MCF 10A (cell line): ENCODE measurements at places on chromosomes 5 and 9.

- H3K4me1 ChIP-seq: no peaks in the 10 kb centered on the region
- no peak overlapping the region for H3K27ac ChIP-seq
Observed at GRCh38 chr5:135623186-135623715, 44.5 kb upstream of the CXCL14 start.

DNA sequence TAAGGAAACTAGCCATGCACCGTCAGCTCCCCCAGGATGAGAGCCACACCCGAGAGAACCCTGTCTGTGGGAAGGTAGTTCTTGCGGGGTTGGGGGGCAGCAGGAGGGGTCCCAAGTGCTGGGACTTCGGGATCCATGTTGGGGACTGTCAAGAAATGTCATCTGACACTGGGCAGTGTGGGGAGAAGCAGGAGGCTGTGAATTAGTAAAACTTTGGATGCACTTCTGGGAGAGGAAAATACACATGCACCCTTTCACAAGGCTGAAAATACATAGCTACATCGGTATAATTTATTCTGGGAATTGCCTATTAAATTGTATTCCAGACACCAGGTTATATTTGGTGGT lies 109.6 kb upstream of the RPS23 start:
- DNase-seq: no peak
- peak overlapping the region; percentile 17 for H3K27ac ChIP-seq
- no peaks in the 10 kb centered on the region for H3K36me3 ChIP-seq

DNA sequence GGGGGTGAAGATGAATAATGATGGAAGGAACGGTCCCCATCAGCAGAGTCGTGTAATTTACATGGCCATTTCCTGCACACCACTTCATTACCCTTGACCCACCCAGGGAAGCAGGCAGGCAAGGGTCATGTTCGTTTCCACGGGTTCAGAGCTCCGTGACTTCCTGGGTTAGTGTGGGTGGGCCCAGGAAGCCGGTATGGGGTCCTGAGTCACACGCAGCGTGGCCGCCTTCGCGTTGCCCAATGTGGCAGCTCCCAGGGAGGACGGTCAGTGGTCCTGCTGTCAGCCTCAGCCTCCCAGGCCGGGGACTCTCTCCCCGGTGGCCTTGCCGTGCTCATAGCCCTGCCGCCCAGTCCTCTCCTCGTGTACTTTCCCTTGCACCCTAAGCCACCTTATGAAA lies 5.1 kb upstream of the TERT start:
- no peak overlapping the region for H3K27ac ChIP-seq
- no peak overlapping the region for H3K4me3 ChIP-seq
- no peak for DNase-seq
- peaks cover 27% of the 10 kb centered on the region for H3K27me3 ChIP-seq
- H3K4me1 ChIP-seq: no peaks in the 10 kb centered on the region

GRCh38 chr5:38968665-38969064 lies 105.5 kb downstream of the RICTOR start:
- H3K4me1 ChIP-seq: no peaks in the 10 kb centered on the region
- H3K27ac ChIP-seq: no peak overlapping the region
- DNase-seq: no peak
- no peak overlapping the region for H3K4me3 ChIP-seq

DNA sequence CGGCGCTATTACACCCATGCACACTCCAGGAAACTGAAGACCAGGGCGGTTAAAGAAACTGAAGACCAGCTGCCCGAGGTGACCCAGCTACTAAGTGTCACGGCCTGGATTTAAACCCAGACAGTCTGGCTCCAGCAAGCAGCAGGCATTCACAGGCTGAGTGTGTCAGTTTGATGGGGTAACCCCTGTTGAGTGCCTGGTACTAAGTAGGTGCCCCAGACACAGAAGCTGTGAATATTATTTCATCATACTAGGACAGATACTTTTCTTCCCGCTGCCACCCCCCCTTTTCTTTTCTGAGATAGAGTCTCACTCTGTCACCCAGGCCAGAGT lies 7.3 kb downstream of the ENG start:
- no peaks in the 10 kb centered on the region for H3K4me1 ChIP-seq
- DNase-seq: no peak
- no peaks in the 10 kb centered on the region for H3K27me3 ChIP-seq
- peaks cover 4% of the 10 kb centered on the region for H3K36me3 ChIP-seq
- no peak overlapping the region for H3K4me3 ChIP-seq

GRCh38 chr9:107210775-107211174 lies 72.3 kb upstream of the RAD23B start:
- H3K27me3 ChIP-seq: no peaks in the 10 kb centered on the region
- peaks cover 19% of the 10 kb centered on the region for H3K4me1 ChIP-seq
- H3K27ac ChIP-seq: no peak overlapping the region
- DNase-seq: peak; percentile 42

GRCh38 chr5:141084487-141084989 lies 9.9 kb upstream of the PCDHB2 start:
- peak; percentile 49 for DNase-seq
- peak overlapping the region; percentile 84 for H3K27ac ChIP-seq
- peaks cover 7% of the 10 kb centered on the region for H3K4me1 ChIP-seq
- no peaks in the 10 kb centered on the region for H3K27me3 ChIP-seq

DNA sequence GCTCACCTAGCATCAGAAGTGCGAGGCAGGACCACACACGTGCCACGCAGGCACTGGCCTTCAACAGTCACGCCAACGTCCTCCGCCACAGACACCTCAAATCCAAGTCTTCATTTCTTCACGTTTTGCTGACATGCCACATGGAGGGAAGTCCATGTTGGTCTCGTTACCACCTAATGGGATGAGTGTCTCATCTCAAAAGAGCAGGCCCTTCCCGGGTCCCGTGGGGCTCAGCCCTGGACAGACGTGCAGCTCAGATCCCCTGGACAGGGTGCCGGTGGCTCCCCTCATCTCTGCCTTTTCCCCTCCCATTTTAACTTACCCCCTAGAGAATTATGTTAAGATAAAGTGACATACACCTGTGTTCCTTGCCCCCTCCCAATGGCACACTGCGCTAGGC lies 76.8 kb downstream of the MRPL36 start:
- DNase-seq: no peak
- no peak overlapping the region for H3K4me3 ChIP-seq
- no peaks in the 10 kb centered on the region for H3K36me3 ChIP-seq
- no peak overlapping the region for H3K27ac ChIP-seq
- H3K27me3 ChIP-seq: peaks cover 27% of the 10 kb centered on the region
- no peaks in the 10 kb centered on the region for H3K4me1 ChIP-seq

- no peaks in the 10 kb centered on the region for H3K27me3 ChIP-seq
- no peak overlapping the region for H3K4me3 ChIP-seq
- H3K4me1 ChIP-seq: peaks cover 7% of the 10 kb centered on the region
Observed at GRCh38 chr9:97617939-97618416, 15.2 kb downstream of the TSTD2 start.

DNA sequence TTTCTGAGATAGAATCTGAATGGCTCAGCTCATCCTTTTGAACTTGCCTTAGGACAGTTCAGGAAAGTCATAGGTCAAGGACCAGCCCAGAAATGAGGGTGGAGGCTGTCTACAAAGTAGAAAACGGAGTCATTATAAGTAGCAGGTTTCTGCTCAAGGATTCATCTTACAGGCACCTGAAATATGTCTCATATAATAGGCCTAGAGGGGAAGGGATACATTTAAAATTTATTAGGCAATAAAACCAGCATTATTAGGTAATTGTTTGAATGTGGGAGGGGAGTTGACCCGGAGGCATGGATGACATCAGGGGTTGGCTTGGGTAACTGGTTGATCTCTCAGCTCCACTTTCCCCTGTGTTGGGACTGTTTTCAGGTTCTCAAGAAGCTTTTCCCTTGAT lies 11.9 kb upstream of the GALNT10 start:
- DNase-seq: peak; percentile 40
- no peaks in the 10 kb centered on the region for H3K36me3 ChIP-seq
- H3K4me3 ChIP-seq: no peak overlapping the region
- peaks cover 10% of the 10 kb centered on the region for H3K4me1 ChIP-seq
- H3K27me3 ChIP-seq: peaks cover 41% of the 10 kb centered on the region
- H3K27ac ChIP-seq: no peak overlapping the region

GRCh38 chr5:59275510-59276324 lies 617.8 kb downstream of the PDE4D start:
- peak overlapping the region; percentile 97 for H3K27ac ChIP-seq
- peak; percentile 61 for DNase-seq
- peaks cover 18% of the 10 kb centered on the region for H3K4me1 ChIP-seq
- H3K27me3 ChIP-seq: no peaks in the 10 kb centered on the region

GRCh38 chr5:58077966-58078365 lies 381.9 kb downstream of the PLK2 start:
- H3K36me3 ChIP-seq: no peaks in the 10 kb centered on the region
- no peaks in the 10 kb centered on the region for H3K27me3 ChIP-seq
- no peak overlapping the region for H3K27ac ChIP-seq
- H3K4me1 ChIP-seq: peaks cover 4% of the 10 kb centered on the region
- DNase-seq: no peak
- H3K4me3 ChIP-seq: no peak overlapping the region

- H3K4me1 ChIP-seq: peaks cover 6% of the 10 kb centered on the region
- peak; percentile 52 for DNase-seq
- no peak overlapping the region for H3K27ac ChIP-seq
- H3K36me3 ChIP-seq: no peaks in the 10 kb centered on the region
Observed at GRCh38 chr5:5497152-5497788, 74.8 kb downstream of the ICE1 start.

DNA sequence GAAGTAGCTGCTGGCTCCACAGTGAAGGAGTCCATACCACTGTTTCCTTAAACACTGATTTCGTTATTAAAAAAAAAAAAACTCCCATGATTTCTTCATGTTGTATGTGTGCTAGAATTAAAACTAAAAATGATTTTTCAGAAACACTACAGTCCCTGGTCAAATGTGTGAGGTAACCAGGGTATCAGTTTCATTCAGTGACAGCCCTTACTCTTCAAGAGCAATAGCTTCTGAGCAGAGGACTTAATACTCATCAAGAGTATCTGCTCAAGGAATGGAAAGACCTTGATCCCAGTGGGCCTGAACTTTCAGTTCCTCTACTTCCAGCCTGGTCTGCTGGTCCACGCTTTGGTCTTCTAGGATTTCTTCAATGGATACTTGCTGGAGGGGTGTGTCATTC lies 95.1 kb downstream of the BNC2 start:
- H3K4me3 ChIP-seq: no peak overlapping the region
- no peaks in the 10 kb centered on the region for H3K27me3 ChIP-seq
- H3K27ac ChIP-seq: no peak overlapping the region
- no peaks in the 10 kb centered on the region for H3K36me3 ChIP-seq
- no peak for DNase-seq
- H3K4me1 ChIP-seq: no peaks in the 10 kb centered on the region

GRCh38 chr9:98986866-98987651 lies 43.4 kb downstream of the COL15A1 start:
- no peak for DNase-seq
- H3K27me3 ChIP-seq: no peaks in the 10 kb centered on the region
- no peak overlapping the region for H3K27ac ChIP-seq
- peaks cover 18% of the 10 kb centered on the region for H3K4me1 ChIP-seq
- no peaks in the 10 kb centered on the region for H3K36me3 ChIP-seq

- H3K27me3 ChIP-seq: no peaks in the 10 kb centered on the region
- no peaks in the 10 kb centered on the region for H3K36me3 ChIP-seq
- H3K4me3 ChIP-seq: no peak overlapping the region
Observed at GRCh38 chr5:67190410-67190809, 6.2 kb downstream of the CD180 start.

DNA sequence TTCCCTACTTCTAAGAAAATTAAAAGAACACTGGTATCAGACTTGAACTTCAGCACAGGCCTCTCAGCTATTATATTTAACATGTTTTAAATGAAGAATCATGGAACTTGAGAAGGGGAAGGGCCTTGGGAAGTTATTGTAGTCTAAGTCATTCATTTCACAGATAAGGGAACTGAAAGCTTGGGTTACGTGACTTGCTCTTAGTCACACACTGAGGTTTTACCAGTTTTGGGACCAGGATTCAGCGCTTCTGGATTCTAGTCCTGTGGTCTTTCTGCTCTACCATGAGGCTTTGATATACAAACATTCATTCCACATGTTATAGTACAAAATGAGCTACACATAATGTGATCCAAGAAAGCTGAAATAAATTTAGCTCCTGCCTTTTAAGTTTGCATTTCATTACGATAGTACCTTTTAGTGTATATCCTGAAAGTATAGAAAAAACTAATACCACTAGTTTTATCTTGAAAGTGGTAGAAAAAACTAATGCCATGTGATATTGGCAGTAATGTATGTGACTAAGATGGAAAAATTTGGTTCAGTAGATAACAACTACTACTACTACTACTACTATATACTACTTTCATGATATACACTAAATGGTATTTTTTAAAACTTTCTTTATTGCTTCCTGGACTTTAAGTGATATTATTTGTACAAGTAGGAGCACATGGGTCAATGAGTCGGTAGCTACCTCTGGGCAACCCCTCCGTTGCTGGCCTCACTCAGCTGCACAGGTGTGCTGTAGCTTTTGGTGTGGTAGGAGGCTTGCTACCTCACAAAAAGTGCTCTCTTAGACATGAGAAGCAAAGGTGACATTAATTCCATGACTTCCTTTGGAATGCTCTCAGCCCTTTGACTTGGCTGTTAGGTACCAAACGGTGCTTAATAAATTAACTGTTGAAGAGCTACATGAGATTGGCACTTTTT lies 40.7 kb downstream of the F2RL2 start:
- H3K4me3 ChIP-seq: no peak overlapping the region
- no peak overlapping the region for H3K27ac ChIP-seq
- H3K27me3 ChIP-seq: peaks cover 13% of the 10 kb centered on the region
- H3K36me3 ChIP-seq: no peaks in the 10 kb centered on the region
- no peak for DNase-seq
- no peaks in the 10 kb centered on the region for H3K4me1 ChIP-seq

GRCh38 chr5:171093598-171093997 lies 215.4 kb upstream of the TLX3 start:
- H3K4me3 ChIP-seq: no peak overlapping the region
- H3K27ac ChIP-seq: peak overlapping the region; percentile 88
- H3K4me1 ChIP-seq: peaks cover 29% of the 10 kb centered on the region
- H3K36me3 ChIP-seq: peaks cover 15% of the 10 kb centered on the region
- no peaks in the 10 kb centered on the region for H3K27me3 ChIP-seq
- DNase-seq: peak; percentile 8

DNA sequence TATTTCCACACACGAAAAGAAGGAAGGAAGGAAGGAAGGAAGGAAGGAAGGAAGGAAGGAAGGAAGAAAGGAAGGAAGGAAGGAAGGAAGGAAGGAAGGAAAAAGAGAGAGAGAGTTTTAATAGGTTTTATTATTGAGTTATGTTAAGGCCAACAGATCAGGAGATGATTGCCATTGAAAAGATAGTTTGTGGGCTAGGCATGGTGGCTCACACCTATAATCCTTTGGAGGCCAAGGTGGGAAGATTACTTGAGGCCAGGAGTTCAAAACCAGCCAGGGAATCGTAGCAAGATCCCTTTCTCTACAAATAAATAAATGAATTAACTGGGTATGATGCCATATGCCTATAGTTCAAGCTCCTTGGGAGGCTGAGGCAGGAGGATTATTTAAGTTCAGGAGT lies 877.2 kb downstream of the TLE4 start:
- no peaks in the 10 kb centered on the region for H3K36me3 ChIP-seq
- H3K4me3 ChIP-seq: no peak overlapping the region
- no peaks in the 10 kb centered on the region for H3K27me3 ChIP-seq
- no peaks in the 10 kb centered on the region for H3K4me1 ChIP-seq
- no peak overlapping the region for H3K27ac ChIP-seq
